Mesothelial cell of epicardium (in vitro differentiated cells): ENCODE measurements at places on chromosomes 12 and 14. TPM values are rescaled to one million over a fixed set of nuclear protein-coding genes. Genes with fewer than 3 reads are reported as not detected.

GRCh38 chr14:43476822-43477221, 1030.3 kb downstream of the FSCB start:
- DNase-seq: no peak

DNA sequence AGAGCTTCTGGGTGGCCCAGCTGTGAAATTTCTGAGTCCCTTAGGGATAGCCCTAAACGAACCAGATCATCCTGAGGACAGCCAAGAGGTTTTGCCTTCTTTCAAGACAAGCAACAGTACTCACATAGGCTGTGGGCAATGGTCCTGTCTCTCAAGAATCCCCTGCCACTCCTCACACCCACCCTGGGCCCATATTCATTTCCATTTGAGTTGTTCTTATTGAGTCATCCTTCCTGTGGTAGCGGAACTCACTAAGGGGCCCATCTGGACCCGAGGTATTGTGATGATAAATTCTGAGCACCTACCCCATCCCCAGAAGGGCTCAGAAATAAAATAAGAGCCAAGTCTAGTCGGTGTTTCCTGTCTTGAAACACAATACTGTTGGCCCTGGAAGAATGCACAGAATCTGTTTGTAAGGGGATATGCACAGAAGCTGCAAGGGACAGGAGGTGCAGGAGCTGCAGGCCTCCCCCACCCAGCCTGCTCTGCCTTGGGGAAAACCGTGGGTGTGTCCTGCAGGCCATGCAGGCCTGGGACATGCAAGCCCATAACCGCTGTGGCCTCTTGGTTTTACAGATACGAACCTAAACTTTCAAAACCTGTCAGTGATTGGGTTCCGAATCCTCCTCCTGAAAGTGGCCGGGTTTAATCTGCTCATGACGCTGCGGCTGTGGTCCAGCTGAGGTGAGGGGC, 38.9 kb downstream of the DAD1 start:
- no peak for DNase-seq

- DNase-seq: no peak
Observed at GRCh38 chr14:24964591-24964990, 85.4 kb downstream of the STXBP6 start.

The SIX6 gene
- total RNA-seq: not detected in 3 replicates

The RAD9B gene
- total RNA-seq: 0.51 to 0.73 TPM (median 0.54 TPM) in 3 replicates

DNA sequence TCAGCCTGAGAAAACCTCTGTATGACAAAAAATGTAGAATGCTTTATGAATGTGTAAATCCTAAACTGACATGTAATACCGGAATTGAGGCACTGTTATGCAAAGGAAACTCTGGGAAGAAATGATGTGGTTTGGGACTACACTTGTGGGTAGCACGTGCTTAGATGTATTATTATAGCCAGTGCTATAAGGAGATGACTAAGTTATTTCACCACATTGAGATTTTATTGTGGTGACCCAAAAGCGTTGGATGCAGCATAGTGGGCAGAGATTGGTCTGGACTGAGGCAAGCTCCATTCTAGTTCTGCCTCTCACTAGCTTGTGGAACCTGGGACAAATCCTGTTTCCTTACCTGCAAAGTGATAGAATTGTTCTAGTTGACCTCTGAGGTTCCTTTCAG, 172.2 kb downstream of the SNAPC1 start:
- no peak for DNase-seq

GRCh38 chr14:59600211-59600945, 23.8 kb upstream of the CCDC175 start:
- DNase-seq: no peak

The SLC17A8 gene
- 0.40 to 0.66 TPM (median 0.61 TPM) in 3 replicates for total RNA-seq

The RASAL1 gene
- total RNA-seq: 0.61 to 1.2 TPM (median 0.65 TPM) in 3 replicates

The IQSEC3 gene
- 7.4 to 8.8 TPM (median 8.5 TPM) in 3 replicates for total RNA-seq

DNA sequence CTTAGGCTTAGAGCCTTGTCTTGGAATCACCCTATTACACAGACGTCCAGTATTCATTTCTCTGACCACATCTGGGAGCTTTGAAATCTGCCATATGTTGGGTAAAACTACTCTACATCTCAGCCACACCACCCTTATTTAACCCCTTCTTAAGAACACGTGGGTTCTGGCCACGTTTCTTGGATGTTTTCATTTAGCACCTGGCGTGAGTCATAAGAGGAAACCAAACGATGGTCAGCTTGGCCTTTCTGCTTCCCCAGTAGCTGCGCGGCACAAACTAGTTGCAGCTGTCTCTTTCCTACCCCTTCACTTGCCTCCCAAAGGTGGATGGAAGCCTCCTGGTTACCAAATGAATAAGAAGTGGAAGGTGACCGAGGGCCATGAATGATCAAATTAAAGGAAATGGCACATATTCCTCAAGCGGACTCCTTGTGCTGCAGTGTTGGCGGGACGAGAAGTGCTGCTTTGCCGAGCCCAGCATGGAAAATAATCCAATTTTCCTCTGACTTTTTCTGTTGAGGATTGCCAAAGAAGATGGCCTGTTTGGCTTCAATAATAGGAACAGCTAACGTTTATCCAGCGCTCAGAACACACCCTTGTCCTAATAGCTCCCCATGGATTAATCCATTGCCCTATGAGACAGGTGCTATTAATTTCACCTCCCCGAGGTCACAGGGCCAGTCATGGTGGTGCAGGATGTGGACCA, 154.1 kb downstream of the ZNF664 start:
- DNase-seq: no peak

- no peak for DNase-seq
Observed at GRCh38 chr12:69885658-69886057, 60.6 kb downstream of the MYRFL start.

- no peak for DNase-seq
Observed at GRCh38 chr12:131882804-131883520, 11.5 kb upstream of the ULK1 start.

DNA sequence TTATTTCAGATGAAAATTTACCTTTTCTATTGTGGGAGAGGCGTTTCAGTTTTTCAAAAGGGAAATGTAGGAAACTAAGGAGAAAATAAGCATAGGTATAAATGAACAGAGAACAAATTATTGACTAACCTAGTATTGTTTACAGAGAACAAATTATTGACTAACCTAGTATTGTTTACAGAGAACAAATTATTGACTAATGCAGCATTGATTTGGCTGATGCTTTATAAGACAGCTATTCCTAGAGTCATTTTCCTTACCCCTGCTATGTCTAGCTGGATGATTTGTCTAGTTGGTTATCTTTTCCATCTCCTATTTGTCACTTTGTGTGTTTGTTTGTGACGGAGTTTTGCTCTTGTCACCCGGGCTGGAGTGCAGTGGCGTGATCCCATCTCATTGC, 22.6 kb downstream of the TMPO start:
- no peak for DNase-seq

GRCh38 chr14:47626151-47627035, 49.0 kb downstream of the MDGA2 start:
- no peak for DNase-seq

The PLEKHG7 gene
- total RNA-seq: not detected in 3 replicates

The OTOGL gene
- total RNA-seq: 0.45 to 0.60 TPM (median 0.51 TPM) in 3 replicates

DNA sequence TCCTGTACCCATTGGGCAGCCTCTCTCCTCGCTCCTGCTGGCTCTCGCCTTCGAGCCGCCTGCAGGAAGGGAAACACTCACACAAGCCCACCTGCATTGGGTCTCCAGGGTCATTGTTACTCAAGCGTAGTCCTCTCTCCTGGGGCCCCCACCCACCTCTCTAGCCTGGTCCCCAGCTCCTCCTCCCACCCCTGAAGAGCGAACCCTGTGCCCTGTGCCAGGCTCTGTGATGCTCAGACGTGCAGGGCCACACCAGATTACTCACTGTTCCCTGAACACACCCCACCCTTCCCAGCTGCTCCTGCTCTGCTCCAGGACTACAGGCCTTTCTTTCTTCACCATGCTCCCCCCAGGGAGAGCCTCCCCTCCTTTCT, 88.1 kb downstream of the NINJ2 start:
- DNase-seq: no peak
